Hindlimb muscle (tissue), 1 donor: ENCODE measurements at places on chromosomes 5 and 9. TPM values are rescaled to one million over a fixed set of nuclear protein-coding genes. Genes with fewer than 3 reads are reported as not detected.

DEPDC1B gene
- polyA plus RNA-seq, result 3.4 TPM

DNA sequence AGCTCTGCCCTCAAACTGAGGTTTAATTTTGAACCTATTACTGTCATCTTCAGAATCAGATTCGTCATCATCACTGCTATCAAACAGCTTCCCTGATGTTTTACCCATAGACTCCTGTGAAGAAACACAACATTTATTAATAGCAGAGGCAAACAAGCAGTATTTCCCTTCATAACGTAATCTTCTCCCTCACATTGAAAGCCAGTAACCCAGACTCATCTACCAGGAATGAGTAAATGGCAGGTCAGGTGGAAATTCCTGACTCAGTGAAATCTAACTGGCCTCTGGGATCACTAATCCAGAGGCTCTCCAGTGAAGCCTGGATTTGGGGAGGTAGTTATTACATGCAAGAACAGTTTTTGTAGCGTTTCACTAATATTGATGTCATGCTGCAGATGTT, 14.6 kb downstream of the NOL8 start:
- no peak for DNase-seq

DNA sequence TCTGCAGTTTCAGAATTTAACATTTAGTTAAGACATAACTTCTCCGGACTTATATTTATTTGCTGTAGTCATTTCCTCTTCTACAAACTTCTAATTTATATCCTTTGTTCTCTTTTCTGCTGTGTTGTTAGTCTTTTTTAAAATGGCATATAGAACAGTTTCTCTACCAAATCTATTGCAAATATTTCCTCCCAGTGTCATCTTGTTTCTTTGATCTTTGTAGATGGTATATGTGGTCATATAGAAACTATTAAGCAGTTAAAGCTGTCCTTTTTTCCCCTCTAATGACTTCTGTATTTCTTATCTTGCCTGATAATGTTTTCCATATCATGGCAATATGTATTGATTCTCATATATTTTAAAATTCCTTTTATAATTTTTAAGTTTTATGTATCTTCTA, 264.5 kb downstream of the MCTP1 start:
- DNase-seq, result no peak

- DNase-seq, result peak; percentile 34
Measured at GRCh38 chr9:75591972-75592371, 298.5 kb upstream of the PCSK5 start.

DNA sequence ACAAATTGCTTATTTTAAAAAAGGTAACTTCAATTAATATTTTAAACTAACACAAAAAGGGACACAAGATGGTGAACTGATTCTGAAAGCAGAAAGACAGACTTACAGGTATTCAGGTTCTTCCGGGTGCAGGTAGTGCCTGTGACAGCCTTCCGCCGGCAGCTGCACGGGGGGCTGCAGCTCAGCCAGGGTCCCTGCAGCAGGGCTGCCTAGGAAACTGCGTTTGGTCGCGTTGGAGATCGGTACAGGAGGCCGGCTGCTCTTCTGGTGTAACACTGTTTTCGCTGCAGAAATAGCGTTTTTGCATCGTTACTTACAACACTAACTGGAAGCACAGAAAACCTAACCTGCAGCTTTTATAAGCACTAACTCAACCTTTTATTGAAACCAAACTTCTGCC, 80.0 kb downstream of the CAMSAP1 start:
- DNase-seq, result no peak

- DNase-seq, result peak; percentile 46
Measured at GRCh38 chr9:87381050-87381711, 116.5 kb upstream of the DAPK1 start.
